ENCODE measurements at places on chromosomes 12 and 14. TPM values are rescaled to one million over a fixed set of nuclear protein-coding genes. Genes with fewer than 3 reads are reported as not detected.

DNA sequence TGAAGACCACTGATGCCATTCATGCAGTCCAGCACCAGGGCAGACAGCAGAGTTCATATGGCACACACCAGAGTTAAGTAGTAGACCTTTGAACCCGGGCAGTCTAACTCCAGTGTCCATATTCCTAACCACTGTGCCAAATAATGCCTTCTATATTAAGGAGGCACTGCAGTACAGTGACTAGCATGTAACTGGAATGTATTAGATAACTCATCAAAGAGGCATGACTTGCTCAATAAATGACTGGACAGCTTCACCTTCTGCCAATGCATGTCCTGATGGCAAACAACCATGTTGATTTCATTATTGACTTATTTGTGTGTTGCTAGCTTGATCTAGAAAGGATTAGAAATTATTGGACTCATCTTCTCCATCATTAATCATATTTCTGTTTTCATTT lies 40.2 kb downstream of the DACT1 start:
- no peak overlapping the region for H3K4me3 ChIP-seq
- peaks cover 8% of the 10 kb centered on the region for H3K27me3 ChIP-seq
- H3K4me1 ChIP-seq, result no peaks in the 10 kb centered on the region
- DNase-seq, result no peak
- no peak overlapping the region for H3K27ac ChIP-seq

DNA sequence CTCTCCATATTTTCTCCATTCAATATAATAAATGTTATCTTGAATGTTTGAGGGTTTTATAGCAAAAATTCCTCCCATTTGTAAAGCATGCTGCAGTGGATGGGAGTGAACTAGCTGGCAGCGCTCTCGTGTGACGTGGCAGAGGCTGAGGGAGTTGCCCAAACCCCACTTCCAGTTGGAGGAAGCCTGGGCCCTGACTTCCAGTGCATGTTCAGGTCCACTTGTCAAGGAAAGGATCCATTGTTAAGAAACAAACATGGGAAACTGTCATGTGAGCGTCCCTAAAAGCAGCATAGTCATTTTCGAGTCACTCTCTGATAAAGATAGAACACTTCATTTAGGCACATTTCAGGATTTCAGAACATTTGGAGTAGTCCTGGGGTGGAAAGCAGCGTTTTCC lies 116.6 kb downstream of the SLC25A47 start:
- no peak overlapping the region for H3K27ac ChIP-seq
- H3K4me1 ChIP-seq, result peaks cover 30% of the 10 kb centered on the region
- no peaks in the 10 kb centered on the region for H3K27me3 ChIP-seq
- H3K36me3 ChIP-seq, result no peaks in the 10 kb centered on the region
- no peak for DNase-seq
- no peak overlapping the region for H3K4me3 ChIP-seq

GRCh38 chr12:56928262-56928661 lies 5.9 kb downstream of the SDR9C7 start:
- no peak for DNase-seq

ZNF26 gene
- total RNA-seq, result 22.1 TPM

DNA sequence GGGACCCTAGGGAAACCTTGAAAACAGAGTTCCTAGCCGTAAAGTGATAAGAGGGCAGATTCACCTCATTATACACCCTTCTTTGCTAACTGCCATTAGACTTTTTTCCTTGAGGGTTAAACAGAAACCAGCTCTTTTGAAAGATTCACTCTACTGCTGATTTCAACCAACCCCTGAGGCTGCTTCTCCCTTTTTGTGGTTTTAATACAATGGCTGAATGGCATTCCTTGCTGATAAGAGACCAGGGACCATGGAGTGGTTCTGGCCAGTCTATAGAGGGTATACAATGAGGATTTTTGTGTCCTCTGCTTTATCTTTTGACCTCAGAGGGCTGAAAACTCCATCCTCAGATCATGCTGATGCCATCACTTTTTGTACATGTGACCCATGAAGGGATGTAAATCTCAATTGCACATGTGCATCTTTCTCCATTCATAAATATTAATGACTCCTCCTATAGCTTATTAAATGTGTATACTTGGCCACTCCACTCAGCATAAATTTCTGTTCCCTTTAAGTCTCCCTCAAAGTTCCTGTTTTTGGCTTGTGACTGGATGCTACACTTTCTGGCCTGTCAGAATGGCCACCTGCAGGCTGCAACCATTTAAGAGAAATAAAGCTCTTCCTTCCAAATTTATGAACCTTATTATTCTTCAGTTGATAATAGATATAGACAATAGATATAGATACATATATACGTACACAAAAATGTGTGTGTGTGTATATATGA lies 233.8 kb upstream of the SEL1L start:
- DNase-seq, result no peak
- no peak overlapping the region for H3K4me3 ChIP-seq
- H3K27ac ChIP-seq, result no peak overlapping the region
- no peaks in the 10 kb centered on the region for H3K36me3 ChIP-seq
